Suppressor macrophage (primary cell): ENCODE measurements at places on chromosomes 6 and 20.
A peak's percentile ranks its signal among the peaks of the same experiment; 100 is the strongest.

DNA sequence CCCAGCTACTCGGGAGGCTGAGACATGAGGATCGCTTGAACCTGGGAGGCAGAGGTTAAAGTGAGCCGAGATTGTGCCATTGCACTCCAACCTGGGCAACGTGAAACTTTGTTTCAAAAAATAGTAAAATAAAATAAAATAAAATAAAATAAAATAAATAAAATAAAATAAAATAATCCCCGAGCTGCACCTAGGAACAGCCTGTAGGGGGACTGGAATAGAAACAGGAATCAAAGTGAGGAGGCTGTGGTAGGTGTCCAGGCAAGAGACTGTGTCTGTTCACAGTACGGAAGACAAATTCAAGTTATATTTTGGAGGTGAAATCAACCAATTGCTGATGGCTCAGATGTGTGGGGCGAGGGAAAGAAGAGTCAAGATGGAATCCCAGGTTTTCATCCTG lies 86.2 kb downstream of the KCNB1 start:
- no peak for DNase-seq

- no peak for DNase-seq
These were observed 46.3 kb upstream of the NHSL1 start for GRCh38 chr6:138545621-138545980.

DNA sequence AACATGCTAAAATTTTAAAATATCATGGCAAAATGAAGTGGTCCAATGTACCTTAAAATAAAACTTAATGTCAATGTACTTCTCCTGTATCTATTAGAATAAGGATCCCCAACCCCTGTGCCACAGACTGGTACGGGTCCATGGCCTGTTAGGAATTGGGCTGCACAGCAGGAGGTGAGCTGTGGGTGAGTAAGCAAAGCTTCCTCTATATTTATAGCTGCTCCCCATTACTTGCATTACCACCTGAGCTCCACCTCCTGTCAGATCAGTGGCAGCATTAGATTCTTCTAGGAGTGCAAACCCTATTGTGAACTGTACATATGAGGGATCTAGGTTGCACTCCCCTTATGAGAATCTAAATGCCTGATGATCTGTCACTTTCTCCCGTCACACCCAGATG lies 86.0 kb downstream of the SLC16A10 start:
- DNase-seq: no peak

DNA sequence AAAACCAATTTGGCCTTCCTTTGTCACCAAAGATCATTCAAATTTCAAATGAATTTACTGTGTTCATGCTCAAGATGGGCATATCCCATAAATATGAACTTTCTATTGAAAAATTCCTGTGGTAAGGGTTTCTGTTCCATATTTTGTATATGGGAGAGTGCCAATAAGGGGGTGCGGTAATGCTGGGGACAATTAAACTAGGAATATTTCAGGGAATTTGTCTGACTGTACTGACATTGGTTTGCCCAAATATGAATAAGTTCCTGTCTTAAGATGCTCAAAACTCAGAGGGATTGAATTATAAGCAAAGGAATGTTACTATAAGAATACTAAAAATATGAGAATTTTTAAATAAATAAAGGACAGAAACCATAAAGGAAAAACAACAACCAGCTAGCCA lies 553.0 kb upstream of the MARCKS start:
- no peak for DNase-seq

GRCh38 chr6:101286146-101286545 lies 107.4 kb upstream of the GRIK2 start:
- DNase-seq: no peak

DNA sequence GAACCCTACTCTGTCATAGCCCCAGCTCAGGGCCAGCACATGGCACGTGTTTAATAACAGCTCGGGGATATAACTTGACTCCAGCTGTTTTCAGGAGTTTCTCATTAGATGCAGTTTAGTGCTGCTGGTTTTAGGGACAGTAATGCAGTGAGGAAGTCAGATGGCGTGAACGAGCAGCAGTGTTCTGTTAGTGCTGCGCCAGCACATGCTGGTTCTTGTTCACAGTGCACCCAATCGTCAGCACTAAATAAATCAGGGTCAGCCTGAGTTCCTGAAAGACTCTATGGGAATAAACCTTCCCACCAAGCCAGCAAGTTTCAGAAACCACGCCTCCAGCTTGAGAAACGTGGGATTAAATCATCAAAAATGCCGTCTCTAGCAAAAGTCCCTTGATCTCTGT lies 235.9 kb upstream of the SUPT3H start:
- peak; percentile 29 for DNase-seq

GRCh38 chr20:60565083-60565482 lies 606.9 kb downstream of the CDH26 start:
- DNase-seq: no peak

- no peak for DNase-seq
These were observed at the start of gene NFATC2 for GRCh38 chr20:51542571-51543421. TSS of gene NFATC2 (minus strand) at chr20:51542719. CDS start at chr20:51542499, 220 bp downstream.

GRCh38 chr20:33789109-33789857 lies 21.9 kb upstream of the CHMP4B start:
- peak; percentile 39 for DNase-seq

- DNase-seq: no peak
These were observed 120.9 kb upstream of the SUPT3H start for GRCh38 chr6:45498591-45498990.

DNA sequence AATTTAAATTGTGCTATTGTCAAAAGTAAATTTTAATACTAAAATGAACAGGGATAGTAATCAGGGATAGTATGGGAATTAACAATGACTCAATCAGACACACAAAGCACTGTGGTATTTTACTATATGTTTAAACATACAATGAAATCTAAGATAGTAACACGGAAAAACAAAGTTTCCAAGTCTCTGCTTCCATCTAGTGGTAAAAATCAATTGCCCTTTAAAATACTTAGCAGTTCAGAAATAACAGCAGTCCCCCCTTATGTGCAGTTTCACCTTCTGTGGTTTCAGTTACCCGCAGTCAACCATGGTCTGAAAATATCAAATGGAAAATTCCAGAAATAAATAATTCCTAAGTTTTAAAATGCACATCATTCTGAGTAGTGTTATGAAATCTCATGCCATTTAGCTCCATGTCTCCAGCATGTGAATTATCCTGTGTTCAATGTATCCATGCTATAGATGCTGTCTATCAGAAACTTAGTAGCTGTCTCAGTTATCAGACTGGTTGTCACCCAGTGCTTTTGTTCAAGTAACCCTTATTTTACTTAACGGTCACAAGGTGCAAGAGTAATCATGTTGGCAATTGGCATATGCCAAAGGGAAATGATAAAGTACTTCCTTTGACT lies 58.5 kb downstream of the AHI1 start:
- peak; percentile 15 for DNase-seq

GRCh38 chr20:63743210-63743970 lies 3.8 kb downstream of the SLC2A4RG start:
- DNase-seq: no peak

GRCh38 chr20:3471397-3472021 lies 691 bp downstream of the ATRN start:
- no peak for DNase-seq

GRCh38 chr6:136548582-136549299 lies 1.5 kb downstream of the MAP7 start:
- DNase-seq: no peak

- DNase-seq: no peak
These were observed 216.9 kb upstream of the ARG1 start for GRCh38 chr6:131356161-131356560.

GRCh38 chr6:132020138-132020581 lies 69.0 kb upstream of the CCN2 start:
- no peak for DNase-seq

GRCh38 chr20:61972636-61973508 lies 92.8 kb downstream of the TAF4 start:
- no peak for DNase-seq

DNA sequence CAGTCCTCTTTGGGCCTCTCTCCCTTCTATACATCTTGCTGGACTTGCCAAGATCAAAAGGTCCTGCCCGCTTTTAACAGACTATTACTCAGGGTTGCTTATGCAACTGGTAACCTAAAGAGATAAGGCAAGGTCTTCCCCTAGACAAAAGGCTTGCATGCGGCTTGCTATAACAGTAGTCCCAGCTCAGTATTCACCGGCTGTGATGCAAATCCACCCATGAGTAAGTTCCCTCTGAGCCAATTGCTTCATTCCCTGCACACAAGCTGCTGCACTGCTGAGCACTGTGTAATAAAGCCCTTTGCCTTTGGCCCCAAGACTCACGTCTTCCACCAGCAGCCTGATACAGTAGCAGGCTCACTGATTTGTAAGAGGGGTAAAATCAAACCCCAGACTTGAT lies 363.8 kb downstream of the PRKN start:
- DNase-seq: no peak

GRCh38 chr6:137873273-137873762 lies 6.3 kb downstream of the TNFAIP3 start:
- peak; percentile 96 for DNase-seq

GRCh38 chr20:3797592-3798372 lies 1.7 kb downstream of the CDC25B start:
- DNase-seq: no peak

GRCh38 chr20:60845146-60845545 lies 406.9 kb upstream of the CDH4 start:
- DNase-seq: no peak

- no peak for DNase-seq
These were observed 38.7 kb upstream of the RIPOR2 start for GRCh38 chr6:24974182-24975171.

GRCh38 chr20:51784299-51784698 lies 16.1 kb upstream of the ATP9A start:
- no peak for DNase-seq

- no peak for DNase-seq
These were observed 4.2 kb upstream of the TFAP2A start for GRCh38 chr6:10418862-10419748.

DNA sequence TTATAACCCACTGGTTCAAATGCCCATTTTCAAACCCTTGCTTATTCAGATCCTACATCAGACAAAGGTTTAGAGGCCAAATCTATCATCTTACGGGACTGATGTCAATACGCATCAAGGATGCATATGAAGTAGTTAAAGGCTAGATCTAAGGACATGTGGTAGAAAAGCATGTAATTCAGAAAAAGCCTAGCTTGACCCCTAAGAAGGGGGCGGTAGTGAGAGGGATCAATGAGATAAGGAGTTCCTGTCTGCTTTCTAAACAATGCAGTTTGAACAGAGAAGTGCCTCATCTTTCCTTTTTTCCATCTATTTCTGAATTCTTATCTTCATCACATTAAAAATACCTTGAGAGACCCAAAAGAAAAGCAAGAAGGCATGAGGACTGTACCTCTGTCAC lies 237.7 kb downstream of the ARHGAP18 start:
- no peak for DNase-seq

DNA sequence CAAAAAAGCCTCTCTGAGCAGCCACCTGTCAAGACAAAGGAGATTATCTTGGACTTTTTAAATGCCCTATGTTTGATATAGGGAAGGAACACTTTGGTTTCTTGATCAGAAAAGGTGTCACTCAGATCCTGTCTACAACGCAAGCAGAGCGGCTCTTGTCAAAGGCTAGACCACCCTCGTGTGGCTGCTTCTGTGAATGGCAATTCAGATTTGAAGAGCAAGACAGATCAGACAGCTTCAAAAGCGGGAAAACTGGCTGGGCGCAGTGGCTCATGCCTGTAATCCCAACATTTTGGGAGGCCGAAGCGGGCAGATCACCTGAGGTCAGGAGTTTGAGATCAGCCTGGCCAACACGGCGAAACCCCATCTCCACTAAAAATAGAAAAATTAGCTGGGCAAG lies 10.1 kb upstream of the NXT1 start:
- peak; percentile 74 for DNase-seq

- DNase-seq: no peak
These were observed 7.0 kb downstream of the TRPC4AP start for GRCh38 chr20:35085477-35086225.

GRCh38 chr6:35209081-35209480 lies 4.7 kb upstream of the SCUBE3 start:
- no peak for DNase-seq

DNA sequence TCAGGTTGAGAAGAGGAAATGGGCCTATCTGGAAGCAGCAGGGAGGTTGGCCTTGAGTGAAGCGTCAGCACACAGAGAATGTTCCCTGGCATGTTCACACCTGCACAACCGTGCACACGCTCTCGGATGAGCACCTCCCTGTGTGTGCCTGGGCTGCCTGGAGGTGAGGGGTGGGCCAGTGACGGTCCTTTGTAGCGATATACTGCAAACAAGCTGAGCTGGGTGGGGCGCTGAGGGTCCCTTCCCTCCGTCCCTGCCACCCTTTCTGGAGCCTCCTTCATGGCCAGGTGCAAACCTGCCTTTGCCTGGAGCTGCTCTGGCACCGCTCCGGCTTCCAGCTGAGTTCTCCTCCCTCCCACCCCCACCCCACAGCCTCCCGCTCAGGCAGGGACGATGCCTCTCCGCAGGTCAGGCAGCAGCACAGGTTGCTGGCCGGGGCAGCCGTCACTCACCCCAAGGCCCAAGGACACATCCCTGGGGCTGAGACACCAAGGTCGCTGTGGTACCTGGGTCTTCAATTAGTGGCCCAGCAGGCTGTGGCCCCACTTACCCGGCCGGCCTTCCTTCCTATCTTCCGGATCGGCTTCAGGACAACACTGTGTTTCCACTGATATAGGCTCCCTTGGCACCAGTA lies 111.6 kb downstream of the ERMARD start:
- DNase-seq: no peak

DNA sequence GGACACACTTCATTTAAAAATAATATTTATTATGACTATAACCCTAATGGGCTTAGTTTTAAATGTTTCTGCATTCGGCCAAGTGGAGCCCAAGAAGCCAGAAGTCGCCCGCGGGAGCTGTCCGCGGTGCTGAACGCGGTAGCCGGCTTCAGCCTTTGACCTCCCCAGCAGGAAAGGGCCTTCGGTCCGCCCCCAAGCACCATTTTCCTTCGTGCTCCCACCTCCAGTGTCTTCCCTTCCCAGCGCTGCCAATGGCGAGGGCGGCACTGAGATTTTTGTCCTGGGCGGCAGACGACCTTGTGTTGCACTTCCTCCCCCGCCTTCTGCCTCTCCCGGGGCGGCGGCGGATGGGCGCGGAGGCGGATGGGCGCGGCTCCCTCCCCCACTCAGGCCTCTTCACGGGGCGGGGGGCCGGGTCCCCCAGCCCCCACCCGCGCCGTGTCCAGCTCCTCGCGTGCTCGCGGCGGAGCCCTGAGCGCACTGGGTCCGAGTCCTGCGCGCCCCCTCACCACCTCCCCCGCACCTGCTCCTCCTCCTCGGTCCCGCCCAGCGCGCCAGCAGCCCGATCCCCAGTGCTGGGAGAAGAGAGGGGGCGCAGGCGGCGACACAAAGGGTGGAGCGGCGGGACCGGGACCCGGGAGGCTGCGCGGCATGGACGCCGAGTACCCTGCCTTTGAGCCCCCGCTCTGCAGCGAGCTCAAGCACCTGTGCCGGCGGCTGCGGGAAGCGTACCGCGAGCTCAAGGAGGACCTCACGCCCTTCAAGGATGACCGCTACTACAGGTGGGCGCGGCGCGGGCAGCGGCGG lies 23.6 kb upstream of the TMEM181 start:
- peak; percentile 92 for DNase-seq

- DNase-seq: no peak
These were observed 612.6 kb upstream of the CITED2 start for GRCh38 chr6:139987091-139987490.
